Left ventricle myocardium superior (tissue), 1 donor: ENCODE measurements at places on chromosomes 6 and 20. TPM values are rescaled to one million over a fixed set of nuclear protein-coding genes. Genes with fewer than 3 reads are reported as not detected.

DNA sequence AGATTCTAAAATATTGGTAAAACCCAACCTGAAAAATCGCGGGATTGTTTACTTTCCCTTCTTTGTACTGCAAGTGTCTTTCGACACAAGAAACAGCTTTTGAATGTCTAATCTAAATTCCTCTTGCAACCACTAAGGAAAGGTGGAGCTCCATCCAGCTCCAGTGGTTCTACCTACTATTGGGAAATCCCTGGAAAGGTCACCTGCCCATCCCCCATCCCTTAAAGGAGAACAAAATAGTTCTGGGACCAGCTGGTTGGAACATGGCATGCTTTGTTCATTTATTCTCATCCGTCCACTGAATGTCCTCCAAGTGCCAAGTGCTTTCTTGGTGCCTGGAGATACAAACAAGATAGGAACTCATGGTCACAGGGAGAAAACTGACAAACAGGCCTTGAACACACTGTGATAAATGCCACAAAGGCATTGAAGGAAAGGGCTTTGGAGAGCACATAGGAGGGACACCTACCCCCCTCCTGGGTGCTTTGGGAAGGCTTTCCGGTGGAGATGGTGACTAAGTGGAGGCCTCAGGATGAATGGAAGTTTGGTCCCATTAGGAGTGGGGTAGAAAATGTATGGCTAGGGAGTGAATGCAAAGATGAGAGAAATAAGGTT is 2.3 kb upstream of the CITED2 start:
- DNase-seq = no peak

Gene MMP24OS
- 48.4 TPM for total RNA-seq

Gene HSPA1B
- total RNA-seq = 233 TPM

GRCh38 chr20:32580970-32581838 is 3.9 kb downstream of the NOL4L start:
- no peak for DNase-seq

Gene KCNK15
- 0.25 TPM for total RNA-seq
